ENCODE measurements at places on chromosomes 5 and 9.
A peak's percentile ranks its signal among the peaks of the same experiment; 100 is the strongest.

DNA sequence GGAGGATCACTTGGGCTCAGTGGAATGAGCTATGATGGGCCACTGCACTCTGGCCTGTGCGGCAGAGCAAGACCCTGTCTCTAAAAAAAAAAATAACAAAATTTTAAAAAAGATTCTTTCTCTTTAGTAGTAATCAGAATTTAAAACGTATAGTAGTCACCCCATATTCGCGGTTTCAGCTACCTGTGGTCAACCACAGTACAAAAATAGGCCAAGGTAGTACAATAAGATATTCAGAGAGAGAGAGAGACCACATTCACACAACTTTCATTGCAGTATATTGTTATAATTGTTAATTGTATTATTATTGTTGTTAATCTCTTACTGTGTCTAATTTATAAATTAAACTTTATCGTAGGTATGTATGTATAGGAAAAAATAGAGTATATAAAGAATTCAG, 18.7 kb downstream of the INIP start:
- no peak for DNase-seq
- H3K27me3 ChIP-seq, result no peaks in the 10 kb centered on the region
- H3K4me1 ChIP-seq, result peaks cover 7% of the 10 kb centered on the region
- H3K27ac ChIP-seq, result no peak overlapping the region
- no peak overlapping the region for H3K4me3 ChIP-seq

- peaks cover 26% of the 10 kb centered on the region for H3K36me3 ChIP-seq
- no peak overlapping the region for H3K4me3 ChIP-seq
- no peak overlapping the region for H3K27ac ChIP-seq
- no peaks in the 10 kb centered on the region for H3K4me1 ChIP-seq
Observed at GRCh38 chr9:21852754-21853153, 50.3 kb downstream of the MTAP start.

DNA sequence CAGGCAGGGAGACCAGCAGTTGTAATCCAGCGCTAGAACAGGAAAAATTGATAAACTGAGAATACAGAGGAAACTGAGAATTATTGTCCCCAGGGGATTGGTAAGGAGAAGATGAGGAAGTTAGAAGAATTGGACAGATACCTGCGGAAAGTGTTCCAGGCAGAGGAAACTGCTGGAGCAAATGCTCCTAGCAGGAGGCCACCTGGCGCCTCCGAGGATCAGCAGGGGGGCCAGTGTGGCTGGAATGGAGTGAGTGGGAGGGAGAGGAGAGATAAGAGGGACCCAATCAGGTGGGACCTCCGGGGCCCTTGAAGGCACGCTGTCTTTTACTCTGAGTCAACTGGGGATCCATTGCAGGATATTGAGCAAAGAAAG, 695 bp upstream of the ANXA6 start:
- no peaks in the 10 kb centered on the region for H3K36me3 ChIP-seq
- H3K4me3 ChIP-seq, result peak overlapping the region; percentile 68
- H3K27ac ChIP-seq, result peak overlapping the region; percentile 82

- H3K27me3 ChIP-seq, result no peaks in the 10 kb centered on the region
- H3K27ac ChIP-seq, result no peak overlapping the region
- no peak overlapping the region for H3K4me3 ChIP-seq
- H3K36me3 ChIP-seq, result no peaks in the 10 kb centered on the region
- no peak for DNase-seq
- peaks cover 16% of the 10 kb centered on the region for H3K4me1 ChIP-seq
Observed at GRCh38 chr5:148864113-148864841, 37.9 kb downstream of the ADRB2 start.

DNA sequence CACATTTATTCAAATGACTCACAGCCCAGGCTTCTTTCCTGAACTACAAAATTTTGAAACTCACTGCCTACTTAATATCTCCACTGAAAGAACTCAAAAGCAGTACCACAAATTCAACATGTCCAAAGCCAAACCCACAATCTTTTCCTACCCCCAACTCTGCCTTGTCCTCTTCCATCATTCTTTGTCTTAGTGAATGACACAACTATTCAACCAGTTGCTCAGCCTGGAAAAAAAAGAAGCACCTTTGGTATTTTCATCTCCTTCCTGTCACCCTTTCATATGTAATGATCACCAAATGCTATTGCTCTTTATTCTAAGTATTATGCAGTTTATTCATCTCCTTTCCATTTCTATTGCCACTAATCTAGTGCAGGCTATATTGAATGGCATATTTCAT, 216.3 kb downstream of the TMEM232 start:
- no peaks in the 10 kb centered on the region for H3K4me1 ChIP-seq
- no peak overlapping the region for H3K4me3 ChIP-seq
- no peak overlapping the region for H3K27ac ChIP-seq
- DNase-seq, result no peak
- H3K36me3 ChIP-seq, result no peaks in the 10 kb centered on the region

- H3K4me3 ChIP-seq, result no peak overlapping the region
- H3K36me3 ChIP-seq, result peaks cover 19% of the 10 kb centered on the region
- no peak for DNase-seq
- no peak overlapping the region for H3K27ac ChIP-seq
Observed at GRCh38 chr9:32502464-32502863, 23.5 kb downstream of the RIGI start.

- no peaks in the 10 kb centered on the region for H3K36me3 ChIP-seq
- DNase-seq, result no peak
- H3K4me3 ChIP-seq, result no peak overlapping the region
- H3K4me1 ChIP-seq, result no peaks in the 10 kb centered on the region
- no peak overlapping the region for H3K27ac ChIP-seq
- no peaks in the 10 kb centered on the region for H3K27me3 ChIP-seq
Observed at GRCh38 chr9:21611891-21612290, 129.8 kb upstream of the IFNE start.

- H3K4me1 ChIP-seq, result peaks cover 23% of the 10 kb centered on the region
- H3K4me3 ChIP-seq, result no peak overlapping the region
- H3K27me3 ChIP-seq, result no peaks in the 10 kb centered on the region
- peak; percentile 57 for DNase-seq
Observed at GRCh38 chr9:131432597-131433301, 38.9 kb downstream of the PRRC2B start.

GRCh38 chr9:98908897-98909634, 34.6 kb upstream of the COL15A1 start:
- no peak overlapping the region for H3K4me3 ChIP-seq
- peak overlapping the region; percentile 70 for H3K27ac ChIP-seq
- no peaks in the 10 kb centered on the region for H3K27me3 ChIP-seq
- H3K36me3 ChIP-seq, result no peaks in the 10 kb centered on the region
- DNase-seq, result no peak

GRCh38 chr5:168211936-168212335, 79.5 kb upstream of the WWC1 start:
- no peaks in the 10 kb centered on the region for H3K36me3 ChIP-seq
- no peaks in the 10 kb centered on the region for H3K27me3 ChIP-seq
- no peak overlapping the region for H3K27ac ChIP-seq
- peaks cover 4% of the 10 kb centered on the region for H3K4me1 ChIP-seq
- no peak overlapping the region for H3K4me3 ChIP-seq

GRCh38 chr9:19429595-19429994, 20.8 kb downstream of the ACER2 start:
- peaks cover 9% of the 10 kb centered on the region for H3K36me3 ChIP-seq
- no peaks in the 10 kb centered on the region for H3K4me1 ChIP-seq
- no peak overlapping the region for H3K4me3 ChIP-seq
- H3K27me3 ChIP-seq, result no peaks in the 10 kb centered on the region

DNA sequence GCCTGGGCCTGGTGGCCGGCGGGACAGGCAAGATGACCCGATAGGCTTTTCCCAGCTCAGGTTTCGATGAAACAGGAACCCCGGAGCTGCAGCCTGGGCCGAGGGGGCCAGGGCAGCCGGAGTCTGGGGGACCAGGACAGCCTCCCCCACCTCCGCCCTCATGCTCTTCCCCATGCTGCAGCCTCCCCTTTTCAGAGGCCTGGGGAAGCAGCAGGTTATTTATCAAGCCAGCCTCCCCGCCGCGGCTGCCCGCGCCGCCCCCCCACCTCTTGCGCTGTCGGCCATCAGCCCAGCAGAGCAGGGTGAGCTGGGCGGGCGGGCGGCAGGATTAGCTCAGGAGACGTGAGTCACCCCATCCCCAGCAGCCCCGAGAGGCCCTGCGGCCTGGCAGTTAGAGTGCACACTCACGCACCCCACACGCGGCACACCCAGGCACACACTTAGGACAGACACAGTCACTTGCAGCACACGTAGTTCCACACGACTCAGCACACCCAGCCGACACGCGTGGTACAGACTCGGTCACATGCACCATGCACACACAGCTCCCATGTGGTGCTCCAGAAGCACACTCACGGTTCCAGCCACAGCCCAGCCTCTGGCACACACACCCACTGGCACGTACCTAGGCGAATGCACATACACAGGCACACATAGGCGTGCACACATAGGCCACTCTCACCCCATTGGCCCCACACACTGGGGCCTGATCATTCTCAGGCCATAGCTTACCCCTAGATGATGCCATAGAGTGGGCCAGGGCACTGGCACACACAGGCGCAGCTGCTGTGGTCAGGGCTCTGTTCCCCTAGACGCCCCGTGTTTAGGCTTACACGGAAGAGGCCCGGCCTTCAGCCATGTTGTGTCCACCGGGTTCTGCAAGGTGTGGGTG, 13.0 kb downstream of the CXXC5 start:
- H3K27me3 ChIP-seq, result no peaks in the 10 kb centered on the region
- H3K4me1 ChIP-seq, result peaks cover 81% of the 10 kb centered on the region
- no peaks in the 10 kb centered on the region for H3K36me3 ChIP-seq
- H3K27ac ChIP-seq, result peak overlapping the region; percentile 92
- peak; percentile 95 for DNase-seq

DNA sequence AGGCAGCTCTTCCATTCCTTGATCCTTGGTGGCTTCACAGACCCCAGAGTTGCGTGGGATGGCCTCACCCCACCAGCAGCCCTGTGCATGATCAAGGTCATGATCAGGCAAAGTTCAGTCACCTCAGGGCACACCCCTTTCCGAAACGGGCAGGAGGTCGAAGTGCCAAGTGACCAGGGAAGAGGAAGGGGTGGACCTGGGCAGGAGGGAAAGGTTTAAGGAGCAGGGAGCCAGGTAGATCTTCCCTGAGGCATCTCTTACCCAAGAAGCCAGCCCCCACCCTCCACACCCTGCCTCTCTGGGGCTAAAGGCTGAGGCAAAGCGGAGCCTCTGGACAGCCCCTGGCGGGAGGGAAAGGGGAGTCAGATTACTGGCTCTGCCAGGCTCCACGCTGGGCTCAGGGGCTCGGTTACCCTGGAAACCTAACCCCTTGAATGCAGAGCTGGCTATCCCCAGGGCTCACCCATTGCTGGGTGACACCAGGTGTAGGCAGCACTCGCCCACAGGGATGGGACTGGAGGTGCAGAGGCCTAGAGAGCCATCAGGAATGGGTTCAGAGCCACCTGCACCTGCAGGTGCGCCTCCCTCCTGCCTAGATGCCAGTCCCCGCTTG, 3.6 kb downstream of the MGAT4B start:
- no peaks in the 10 kb centered on the region for H3K27me3 ChIP-seq
- peaks cover 53% of the 10 kb centered on the region for H3K4me1 ChIP-seq
- peak overlapping the region; percentile 30 for H3K27ac ChIP-seq
- no peak overlapping the region for H3K4me3 ChIP-seq
- no peak for DNase-seq
- H3K36me3 ChIP-seq, result peaks cover 33% of the 10 kb centered on the region

- H3K4me1 ChIP-seq, result no peaks in the 10 kb centered on the region
- DNase-seq, result no peak
- H3K36me3 ChIP-seq, result peaks cover 51% of the 10 kb centered on the region
- H3K4me3 ChIP-seq, result no peak overlapping the region
- no peaks in the 10 kb centered on the region for H3K27me3 ChIP-seq
Observed at GRCh38 chr5:146466521-146467349, 19.6 kb downstream of the TCERG1 start.

Data from suprapubic skin (tissue), 4 donors.